Neuronal stem cell (in vitro differentiated cells): ENCODE measurements at places on chromosomes 16 and 17.

DNA sequence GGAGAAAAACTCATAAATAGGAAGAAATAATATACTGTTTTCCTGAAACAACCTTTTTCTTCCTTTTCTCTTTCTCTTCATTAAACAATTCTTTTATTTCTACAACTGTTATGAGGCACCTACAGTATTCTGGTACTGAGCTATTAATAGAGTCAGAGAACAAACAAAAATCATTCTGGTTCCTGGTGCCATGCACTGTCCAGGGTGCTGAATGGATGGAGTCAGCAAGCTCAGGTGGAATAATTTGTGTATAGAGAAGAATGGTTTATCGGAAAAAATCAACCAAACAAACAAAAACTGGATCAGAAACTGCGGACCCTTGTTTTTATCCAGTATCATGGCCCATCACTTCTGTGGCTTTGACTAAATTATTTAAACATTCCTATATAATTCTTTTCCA is 430.3 kb upstream of the GOT2 start:
- peak; percentile 17 for DNase-seq

- no peak for DNase-seq
Measured at GRCh38 chr16:81485824-81486539, 41.4 kb downstream of the CMIP start.

DNA sequence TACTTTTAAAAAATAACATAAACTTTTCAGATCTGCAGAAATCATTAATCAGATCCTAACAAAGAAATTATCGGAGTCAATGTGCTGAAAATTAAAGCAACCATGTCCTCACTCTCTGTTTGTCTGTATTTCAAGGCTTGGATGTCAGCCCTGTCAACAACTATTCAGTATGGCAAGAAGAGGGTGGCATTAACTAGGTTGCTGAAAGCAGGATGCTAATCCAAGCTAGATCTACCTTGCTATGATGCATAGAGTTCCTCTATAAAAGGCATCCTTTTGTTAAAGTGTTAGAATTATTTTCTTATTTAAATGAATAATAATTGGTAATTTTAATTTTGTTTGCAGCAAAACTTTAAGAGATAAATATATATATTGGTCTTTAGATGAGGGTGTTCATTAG is 800.8 kb downstream of the CDH11 start:
- DNase-seq = no peak

- DNase-seq = no peak
Measured at GRCh38 chr16:17526956-17527937, 56.5 kb upstream of the XYLT1 start.
